CD4-positive, alpha-beta T cell treated with Interleukin-1 beta for 1 hour (primary cell): ENCODE measurements at places on chromosomes 3 and 15.

DNA sequence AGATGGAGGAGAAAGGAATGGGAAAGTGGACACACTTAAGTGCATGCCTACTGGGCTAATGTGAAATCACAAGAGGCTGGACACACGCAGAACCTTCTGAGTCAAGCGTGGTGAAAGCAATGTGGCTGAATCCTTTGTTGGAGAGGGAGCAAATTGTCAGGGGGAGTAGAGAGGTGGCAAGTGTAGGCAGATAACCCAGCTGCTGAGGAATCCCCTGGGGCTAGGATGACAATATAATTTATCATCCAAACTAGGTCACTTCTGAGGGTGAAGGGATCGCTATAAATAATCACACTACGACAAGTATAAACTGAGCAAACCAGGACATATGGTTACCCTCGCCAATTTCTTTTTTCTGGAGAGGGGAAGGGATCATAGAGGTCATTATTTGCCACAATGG lies 28.7 kb downstream of the TAMM41 start:
- no peak for DNase-seq

GRCh38 chr15:101481917-101482525 lies 7.5 kb downstream of the PCSK6 start:
- no peak for DNase-seq

DNA sequence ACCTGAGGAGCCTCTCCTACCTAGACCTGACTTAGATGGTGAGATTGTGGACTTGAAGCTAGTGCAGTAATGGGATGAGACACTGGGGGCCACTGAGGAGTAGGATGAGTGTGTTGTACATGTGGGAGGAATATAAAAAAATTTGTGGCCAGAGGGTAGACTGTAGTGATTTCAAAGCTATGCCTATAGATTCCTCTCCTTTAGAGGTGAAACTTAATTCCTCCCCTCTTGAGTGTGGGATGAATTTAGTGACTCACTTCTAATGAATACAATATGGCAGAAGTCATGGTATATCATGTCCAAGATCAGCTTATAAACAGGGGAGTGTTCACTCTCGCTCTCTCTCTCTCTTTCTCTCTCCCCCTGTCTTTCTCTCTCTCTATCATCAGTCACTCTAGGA lies 6.7 kb downstream of the ZNF860 start:
- no peak for DNase-seq

GRCh38 chr3:144549166-144549565 lies 577.5 kb downstream of the DIPK2A start:
- no peak for DNase-seq

DNA sequence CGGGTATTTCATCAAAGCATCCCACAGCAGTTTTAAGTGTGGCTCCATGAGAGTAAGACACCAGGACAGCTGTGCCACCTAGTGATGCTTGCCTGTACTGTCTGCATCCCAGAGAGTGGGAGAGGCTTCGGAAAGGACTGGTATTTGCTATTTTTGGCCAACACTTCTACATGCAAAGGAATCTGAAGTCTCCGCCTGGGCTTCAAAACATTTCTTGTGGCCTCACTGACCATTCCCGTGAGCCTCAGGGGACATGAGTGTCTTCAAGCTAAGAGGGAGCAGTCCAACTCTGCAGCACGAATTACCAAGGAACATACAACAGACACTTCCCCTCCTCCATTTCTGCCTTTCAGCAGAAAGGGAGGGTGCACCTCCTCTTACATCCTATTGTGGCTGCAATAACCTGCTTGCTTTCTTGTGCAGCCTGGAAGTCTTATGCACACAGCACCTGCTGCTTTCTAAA lies 177.5 kb downstream of the RORA start:
- DNase-seq: no peak

DNA sequence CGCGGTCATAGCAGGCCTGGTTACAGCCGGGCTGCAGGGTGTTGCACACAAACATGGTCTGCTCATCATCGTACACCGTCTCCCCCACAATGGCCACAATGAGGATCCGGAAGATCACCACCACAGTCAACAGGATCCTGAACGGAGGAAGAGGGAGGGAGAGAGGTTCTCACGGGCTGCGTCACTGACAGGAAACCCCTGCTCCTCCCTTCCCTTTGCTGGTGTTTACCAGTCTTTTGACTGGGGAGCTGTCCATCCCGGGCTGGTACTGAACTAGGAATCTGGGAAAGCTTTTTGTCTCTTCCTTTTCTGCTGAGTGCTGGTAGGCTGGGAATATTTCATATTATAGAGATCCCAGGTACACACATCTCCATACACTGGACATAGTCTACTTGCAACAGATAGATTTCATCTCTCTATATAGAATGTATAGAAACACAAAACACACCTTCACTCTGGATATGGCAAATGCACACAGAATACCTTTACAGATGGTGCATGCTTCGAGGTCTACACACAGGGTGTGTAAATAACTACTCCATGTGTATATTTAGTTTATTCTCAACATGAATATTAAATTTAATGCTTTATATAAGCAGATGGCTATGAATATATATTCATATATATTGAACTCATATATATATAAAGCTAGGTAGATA lies 1.4 kb downstream of the GJD2 start:
- no peak for DNase-seq

GRCh38 chr15:90901175-90902039 lies 1.7 kb upstream of the MAN2A2 start:
- no peak for DNase-seq

DNA sequence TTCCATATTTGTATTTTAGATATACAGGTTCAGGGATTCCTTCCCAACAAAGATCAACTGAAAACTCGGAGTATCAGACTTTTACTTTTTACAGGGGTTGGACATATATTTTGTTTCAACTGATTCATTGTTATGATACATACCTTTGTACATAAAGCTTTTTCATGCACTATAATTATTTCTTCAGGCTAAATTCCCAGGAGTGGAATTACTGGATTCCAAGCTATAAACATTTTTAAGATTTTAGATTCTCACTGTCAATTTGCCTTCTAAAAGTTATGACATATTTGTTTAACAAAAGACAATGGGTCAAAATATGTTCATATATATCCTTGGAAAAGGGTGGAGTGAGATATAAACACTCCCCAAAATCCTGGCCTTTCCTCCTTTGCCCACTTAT lies 449.0 kb downstream of the PDCD6IP start:
- no peak for DNase-seq

GRCh38 chr3:129295286-129295685 lies 16.6 kb downstream of the HMCES start:
- DNase-seq: no peak

GRCh38 chr15:90040618-90041017 lies 39.5 kb downstream of the ZNF710 start:
- no peak for DNase-seq

- no peak for DNase-seq
These were observed 160.5 kb downstream of the THSD4 start for GRCh38 chr15:71275566-71276335.

GRCh38 chr3:146313031-146313745 lies 62.3 kb upstream of the PLSCR4 start:
- no peak for DNase-seq

- no peak for DNase-seq
These were observed 182.6 kb downstream of the TP63 start for GRCh38 chr3:189813647-189814240.

GRCh38 chr15:69686626-69687025 lies 234.0 kb downstream of the RPLP1 start:
- no peak for DNase-seq

- peak; percentile 42 for DNase-seq
These were observed at the start of gene ANKDD1A for GRCh38 chr15:64911311-64912186. TSS of gene ANKDD1A (plus strand) at chr15:64911902. CDS start at chr15:64911931, 29 bp downstream.

GRCh38 chr15:98164571-98164970 lies 204.1 kb downstream of the ARRDC4 start:
- DNase-seq: no peak

GRCh38 chr3:128100161-128100560 lies 23.5 kb downstream of the RUVBL1 start:
- no peak for DNase-seq

- DNase-seq: no peak
These were observed 58.0 kb downstream of the ITPR1 start for GRCh38 chr3:4551051-4551711.

GRCh38 chr3:100954990-100955389 lies 38.2 kb downstream of the ABI3BP start:
- DNase-seq: no peak

DNA sequence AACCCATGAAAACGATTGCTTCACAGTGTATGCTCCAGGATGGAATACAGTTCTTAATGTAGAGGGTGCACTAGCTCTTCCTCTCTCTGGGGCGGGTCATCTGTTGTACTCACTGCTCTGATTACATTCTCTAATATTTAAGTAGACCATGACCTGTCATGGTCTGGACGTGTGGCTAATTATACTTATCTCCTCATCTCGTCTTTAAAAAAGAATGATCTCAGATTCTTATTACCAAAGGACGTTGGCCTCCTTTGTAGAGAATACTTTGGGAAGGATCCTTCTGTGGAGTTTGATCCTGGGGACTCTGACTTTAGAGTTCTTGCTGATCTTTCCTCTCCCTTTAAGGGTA lies 48.4 kb upstream of the TRAK1 start:
- no peak for DNase-seq

- no peak for DNase-seq
These were observed 85.8 kb downstream of the LINGO1 start for GRCh38 chr15:77546870-77547269.

GRCh38 chr3:37279856-37280255 lies 105.5 kb upstream of the LRRFIP2 start:
- no peak for DNase-seq

- no peak for DNase-seq
These were observed 127.1 kb downstream of the NR1D2 start for GRCh38 chr3:24072193-24072592.

DNA sequence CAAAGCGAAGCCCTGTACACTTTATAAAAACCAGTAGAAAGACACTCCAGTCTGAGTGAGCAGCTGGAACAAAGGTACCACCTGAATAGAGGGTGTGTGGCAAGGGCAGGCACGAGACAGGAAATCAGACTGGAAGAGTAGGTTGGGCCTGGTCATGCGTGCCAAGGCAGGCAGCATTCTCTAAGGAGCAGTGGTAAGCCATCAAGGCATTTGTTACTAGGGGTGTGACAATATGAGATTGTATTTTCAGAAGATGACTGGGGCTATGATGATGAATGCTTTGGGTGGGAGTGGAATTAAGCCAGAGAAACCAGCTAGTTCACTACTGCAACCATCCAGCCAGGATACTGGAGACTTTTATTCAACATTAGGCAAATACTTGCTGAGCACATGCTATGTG lies 5.0 kb downstream of the JMJD7 start:
- DNase-seq: no peak

- peak; percentile 68 for DNase-seq
These were observed 19.5 kb downstream of the MESD start for GRCh38 chr15:80970018-80970657.

DNA sequence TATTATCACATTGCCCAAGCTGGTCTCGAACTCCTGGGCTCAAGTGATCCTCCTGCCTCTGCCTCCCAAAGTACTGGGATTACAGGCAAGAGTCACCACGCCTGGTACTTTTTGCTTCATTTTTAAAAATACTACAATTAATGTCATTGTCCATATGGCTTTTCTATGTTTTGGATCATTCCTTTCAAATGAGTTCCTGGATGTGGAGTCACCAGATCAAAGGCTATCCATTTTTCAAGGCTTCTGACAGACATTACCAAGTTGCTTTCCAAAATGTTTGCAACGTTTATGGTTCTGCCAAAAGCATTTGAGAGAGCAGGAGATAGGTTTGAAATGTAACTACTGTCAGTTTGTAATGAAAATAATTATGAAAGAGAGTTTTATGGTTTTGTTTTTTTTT lies 34.2 kb upstream of the BCL2L10 start:
- DNase-seq: no peak

DNA sequence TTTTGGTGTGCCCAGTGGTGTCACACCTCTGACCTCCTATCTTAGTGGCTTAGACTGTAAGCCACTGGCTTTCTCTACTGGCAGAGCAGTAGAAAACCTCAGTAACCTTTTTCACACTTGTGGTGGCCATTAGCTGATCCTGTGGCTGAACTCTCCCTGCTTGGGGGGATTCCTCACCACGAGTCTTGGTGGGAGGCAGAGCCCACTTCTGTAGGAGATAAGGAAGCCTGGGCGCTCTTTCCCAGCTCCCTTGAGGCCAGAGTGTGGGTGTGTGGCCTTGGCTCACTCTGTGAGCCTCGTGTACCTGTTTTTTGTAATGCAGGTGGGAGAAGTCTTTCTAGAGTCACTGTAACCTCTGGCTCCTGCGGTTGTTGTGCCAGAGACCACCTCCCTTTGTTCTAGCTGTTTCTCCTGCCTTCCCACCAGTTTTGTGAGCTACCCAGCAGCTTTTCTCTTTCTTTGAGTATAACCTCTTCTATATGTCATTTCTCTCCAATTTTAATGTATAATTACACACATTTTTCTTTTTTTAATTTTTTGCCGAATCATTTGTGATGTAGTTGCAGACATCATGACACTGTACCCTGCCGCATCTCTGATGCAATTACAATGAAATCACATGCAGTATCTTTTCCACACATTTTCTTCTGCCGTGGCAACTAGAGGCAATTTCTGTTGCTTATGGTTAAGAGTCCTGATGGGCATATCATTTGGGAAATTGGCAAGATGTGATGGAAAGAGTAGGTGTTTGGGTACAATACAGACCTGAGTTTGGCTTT lies 13.8 kb downstream of the XCR1 start:
- no peak for DNase-seq

- DNase-seq: no peak
These were observed 550.2 kb downstream of the PYDC2 start for GRCh38 chr3:192011137-192011536.

- DNase-seq: no peak
These were observed 348.2 kb downstream of the PDCD6IP start for GRCh38 chr3:34146596-34146995.

GRCh38 chr3:100560426-100560825 lies 49.0 kb upstream of the ADGRG7 start:
- DNase-seq: no peak

DNA sequence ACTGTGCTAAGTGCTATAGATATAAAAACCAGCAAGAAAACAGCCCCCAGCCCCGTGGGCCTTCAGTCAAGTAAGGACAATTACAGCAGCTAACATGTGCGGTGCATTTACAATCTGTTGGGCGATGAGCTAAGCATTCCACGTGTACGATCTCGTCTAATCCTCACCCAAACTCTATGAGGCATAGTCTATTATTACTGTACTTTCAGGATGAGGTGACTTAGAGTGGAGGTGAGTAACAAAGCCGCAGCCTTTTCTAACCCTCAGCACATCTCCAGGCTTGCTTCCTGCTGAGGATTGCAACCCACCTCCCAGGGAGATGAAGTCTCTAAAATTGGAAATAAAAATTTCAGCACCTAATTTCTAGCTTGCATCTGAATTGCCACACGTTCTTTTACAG lies 53.2 kb upstream of the MCF2L2 start:
- no peak for DNase-seq

- peak; percentile 17 for DNase-seq
These were observed 54.6 kb downstream of the MCCC1 start for GRCh38 chr3:183044547-183045229.
